ENCODE measurements at places on chromosomes 1 and 21. TPM values are rescaled to one million over a fixed set of nuclear protein-coding genes. Genes with fewer than 3 reads are reported as not detected.

SWT1 gene
- 4.5 TPM for total RNA-seq

CELA3A gene
- total RNA-seq: not detected

COL11A1 gene
- not detected for total RNA-seq

MMP23B gene
- total RNA-seq: 0.49 TPM

SLAMF7 gene
- not detected for total RNA-seq

PRDM16 gene
- total RNA-seq: not detected

SH2D1B gene
- 0.20 TPM for total RNA-seq

ELF3 gene
- under 0.01 TPM for total RNA-seq

RNF11 gene
- 72.2 TPM for total RNA-seq

C2CD4D gene
- not detected for total RNA-seq

PPFIA4 gene
- under 0.01 TPM for total RNA-seq

KIRREL1 gene
- 22.9 TPM for total RNA-seq

OR2L2 gene
- total RNA-seq: not detected

MSH4 gene
- 0.05 TPM for total RNA-seq

C8A gene
- not detected for total RNA-seq

EPHA2 gene
- 145 TPM for total RNA-seq

ANKRD34A gene
- total RNA-seq: 0.05 TPM

LRRC8C gene
- 51.8 TPM for total RNA-seq
